ENCODE measurements at places on chromosomes 6 and 20. TPM values are rescaled to one million over a fixed set of nuclear protein-coding genes. Genes with fewer than 3 reads are reported as not detected.

KHDC1 gene
- polyA plus RNA-seq, result 0.16 TPM

KIZ gene
- 5.6 TPM for polyA plus RNA-seq

EBF4 gene
- 4.0 TPM for polyA plus RNA-seq

SLC13A3 gene
- polyA plus RNA-seq, result 7.9 TPM

RIPPLY2 gene
- not detected for polyA plus RNA-seq

ZNFX1 gene
- 6.9 TPM for polyA plus RNA-seq

SAMD3 gene
- 0.08 TPM for polyA plus RNA-seq

SLC4A11 gene
- polyA plus RNA-seq, result 0.13 TPM

C6orf132 gene
- 0.24 TPM for polyA plus RNA-seq

DLK2 gene
- 0.08 TPM for polyA plus RNA-seq

MEI4 gene
- 0.36 TPM for polyA plus RNA-seq

SPEF1 gene
- not detected for polyA plus RNA-seq

PRSS16 gene
- polyA plus RNA-seq, result 0.06 TPM

COL11A2 gene
- polyA plus RNA-seq, result 0.15 TPM

TTLL9 gene
- not detected for polyA plus RNA-seq

SLC52A3 gene
- polyA plus RNA-seq, result 0.06 TPM

C6orf163 gene
- 0.09 TPM for polyA plus RNA-seq

TTI1 gene
- 7.3 TPM for polyA plus RNA-seq

OVOL2 gene
- polyA plus RNA-seq, result 0.13 TPM

BCAS4 gene
- polyA plus RNA-seq, result 0.47 TPM

CPXM1 gene
- 0.10 TPM for polyA plus RNA-seq

ECT2L gene
- 0.32 TPM for polyA plus RNA-seq

TSBP1 gene
- not detected for polyA plus RNA-seq

ANKRD66 gene
- polyA plus RNA-seq, result not detected

SIRPG gene
- 0.32 TPM for polyA plus RNA-seq

IP6K3 gene
- polyA plus RNA-seq, result 1.5 TPM

CAP2 gene
- polyA plus RNA-seq, result 2.5 TPM

ZBP1 gene
- polyA plus RNA-seq, result 0.06 TPM

ADGB gene
- polyA plus RNA-seq, result not detected

PBOV1 gene
- polyA plus RNA-seq, result not detected

IPCEF1 gene
- polyA plus RNA-seq, result 0.63 TPM

EYS gene
- polyA plus RNA-seq, result 0.63 TPM

FHL5 gene
- 0.22 TPM for polyA plus RNA-seq

All from liver (tissue), 10 donors.